ENCODE measurements at places on chromosomes 6 and 20. TPM values are rescaled to one million over a fixed set of nuclear protein-coding genes. Genes with fewer than 3 reads are reported as not detected.

The TMEM244 gene
- not detected for total RNA-seq

The KCNG1 gene
- total RNA-seq, result 4.9 TPM

DNA sequence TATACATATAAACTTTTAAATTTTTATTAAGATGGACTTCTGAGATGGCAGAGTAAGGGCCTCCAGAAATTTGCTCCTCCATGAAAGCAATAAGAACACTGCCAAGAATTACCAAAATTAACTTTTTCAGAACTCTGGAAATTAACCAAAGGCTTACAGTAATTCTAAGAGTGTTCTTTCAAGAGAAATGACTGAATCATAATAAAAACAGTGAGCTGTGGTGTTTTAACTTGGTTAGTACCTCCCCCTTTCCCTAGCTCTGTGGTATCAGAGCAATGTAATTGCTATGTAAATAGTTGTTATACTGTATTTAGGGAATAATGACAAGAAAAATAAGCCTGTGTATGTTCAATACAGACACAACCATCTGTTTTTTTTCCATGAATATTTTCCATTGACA is 19.0 kb downstream of the HECA start:
- no peak for DNase-seq

DNA sequence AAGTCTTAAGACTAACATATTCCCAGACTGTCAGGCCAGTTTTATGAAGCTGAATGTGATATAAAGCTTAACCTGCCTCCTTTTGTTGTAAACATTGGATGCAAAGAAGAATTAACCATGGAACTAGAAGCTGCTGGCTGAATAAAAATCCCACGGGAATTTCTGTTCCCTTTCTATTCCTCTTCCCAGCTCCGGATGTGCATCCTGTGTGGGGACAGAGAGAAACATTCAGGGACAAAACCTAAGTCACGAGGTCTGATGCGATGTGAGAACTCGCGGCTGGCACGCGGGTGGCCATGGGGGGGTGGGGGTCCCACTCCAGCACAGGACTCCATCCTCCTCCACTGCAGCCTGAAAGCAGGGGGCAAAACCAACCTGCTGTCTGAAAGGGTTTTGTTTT is 32.2 kb downstream of the RAMACL start:
- DNase-seq, result no peak

- no peak for DNase-seq
Measured at GRCh38 chr6:16660157-16660497, 101.1 kb downstream of the ATXN1 start.

DNA sequence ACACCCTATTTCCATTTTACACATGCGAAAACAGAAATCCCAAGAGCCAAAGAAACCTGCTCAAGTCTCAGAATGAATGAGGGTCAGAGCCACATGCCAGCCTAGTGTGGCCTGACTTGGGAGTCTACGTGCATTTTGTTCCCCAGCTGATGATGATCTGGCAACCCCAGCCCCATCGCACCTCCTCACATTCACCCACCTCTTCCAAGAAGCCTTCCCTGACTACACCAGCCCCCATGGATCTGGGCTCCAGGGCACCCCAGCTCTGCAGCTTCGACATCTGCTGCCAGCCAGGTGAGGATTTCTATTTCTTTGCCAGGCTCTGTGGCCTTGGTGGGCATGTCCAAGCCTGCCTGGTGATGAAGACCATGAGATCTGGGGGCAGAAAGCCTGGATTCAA is 41.0 kb downstream of the ANGPT4 start:
- DNase-seq, result no peak

DNA sequence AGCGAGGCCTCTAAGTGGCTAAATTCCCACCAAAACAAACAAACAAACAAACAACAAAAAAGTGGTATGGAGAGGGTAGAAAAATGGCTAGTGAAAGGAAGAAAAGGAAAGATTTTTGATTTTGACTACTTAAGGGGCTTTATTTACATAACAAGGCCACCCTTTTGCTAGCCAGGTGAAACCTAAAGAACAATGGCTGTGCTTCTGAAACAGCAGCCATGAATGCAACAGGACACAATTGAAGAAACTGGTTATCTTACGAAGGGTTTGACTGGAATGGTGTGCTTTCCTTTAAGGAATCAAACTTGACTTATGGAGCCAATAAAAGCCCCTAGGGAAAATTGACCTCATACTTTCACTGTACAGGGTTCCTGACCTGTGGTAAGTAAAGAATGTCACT is 68.9 kb downstream of the ERMARD start:
- DNase-seq, result no peak

DNA sequence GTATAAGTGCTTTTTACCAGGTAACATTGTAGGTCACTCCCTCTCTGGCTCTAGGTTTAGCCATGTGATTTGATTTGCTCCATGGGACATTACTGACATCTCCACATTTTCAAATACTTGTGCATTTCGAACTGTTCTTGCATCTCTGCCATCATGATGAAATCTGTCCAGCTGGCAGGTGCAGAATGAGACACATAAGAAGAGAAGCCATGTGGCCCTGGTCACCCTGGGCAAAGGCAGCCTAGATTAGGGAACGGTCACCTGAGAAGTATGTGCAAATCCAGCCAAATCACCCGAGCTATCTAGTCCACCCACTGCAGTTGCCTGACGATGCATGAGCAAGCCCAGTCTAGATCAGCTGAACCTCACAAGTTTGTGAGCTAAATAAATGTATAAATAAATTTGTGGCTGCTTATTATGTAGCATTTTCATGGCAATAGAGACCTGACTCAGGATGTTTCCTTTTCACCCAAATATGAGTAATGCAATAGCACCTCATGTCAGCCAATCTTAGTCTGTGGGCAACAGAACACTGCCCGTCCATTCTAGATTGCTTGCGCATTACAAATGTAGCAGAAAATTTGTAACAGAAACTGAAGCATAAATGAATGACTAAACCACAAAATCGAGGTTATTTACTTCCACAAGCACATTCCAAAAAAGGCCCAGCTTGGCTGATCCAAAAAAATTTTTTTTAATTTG is 115.2 kb downstream of the PAK5 start:
- no peak for DNase-seq

GRCh38 chr20:13002251-13002650 is 6.5 kb upstream of the SPTLC3 start:
- DNase-seq, result no peak
